ENCODE measurements at places on chromosomes 4 and X.

- no peak for DNase-seq
Observed at GRCh38 chr4:139763205-139763604, 97.6 kb downstream of the MGST2 start.

DNA sequence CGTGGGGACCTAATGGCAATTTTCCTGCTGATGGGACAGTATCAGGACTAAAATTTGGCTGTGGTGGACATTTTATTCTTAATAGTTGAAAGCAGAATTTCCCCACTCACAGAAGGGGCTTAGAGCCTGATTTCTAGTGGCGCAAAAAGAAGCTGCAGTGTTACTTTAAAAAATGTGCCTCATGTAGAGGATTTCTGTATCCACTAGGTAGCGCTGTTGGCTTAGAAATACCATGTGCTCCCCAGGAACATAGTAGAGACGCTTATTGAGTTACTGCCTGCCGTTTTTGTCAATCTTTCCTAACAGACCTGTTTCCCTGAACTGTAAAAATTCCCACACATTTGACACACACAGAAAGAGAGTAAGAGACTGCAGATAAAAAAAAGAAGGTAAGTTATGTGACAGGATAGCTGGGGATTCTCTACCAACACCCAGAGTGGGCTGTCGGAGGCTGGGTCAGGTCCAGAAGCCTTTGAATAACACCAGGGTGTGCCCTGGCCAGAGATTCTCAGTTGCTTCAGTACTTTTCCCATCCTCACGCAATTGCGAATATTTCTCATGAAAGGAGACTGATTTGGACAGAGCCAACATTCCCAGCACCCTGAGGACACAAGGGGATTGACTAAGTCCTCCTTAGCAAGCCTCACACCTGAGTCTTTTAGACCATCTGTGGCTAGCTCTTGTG lies 88.4 kb downstream of the ZXDA start:
- no peak for DNase-seq

- no peak for DNase-seq
Observed at GRCh38 chrX:134880866-134881265, 109.9 kb upstream of the SMIM10 start.

- no peak for DNase-seq
Observed at GRCh38 chrX:12672367-12673106, 118.7 kb upstream of the PRPS2 start.

DNA sequence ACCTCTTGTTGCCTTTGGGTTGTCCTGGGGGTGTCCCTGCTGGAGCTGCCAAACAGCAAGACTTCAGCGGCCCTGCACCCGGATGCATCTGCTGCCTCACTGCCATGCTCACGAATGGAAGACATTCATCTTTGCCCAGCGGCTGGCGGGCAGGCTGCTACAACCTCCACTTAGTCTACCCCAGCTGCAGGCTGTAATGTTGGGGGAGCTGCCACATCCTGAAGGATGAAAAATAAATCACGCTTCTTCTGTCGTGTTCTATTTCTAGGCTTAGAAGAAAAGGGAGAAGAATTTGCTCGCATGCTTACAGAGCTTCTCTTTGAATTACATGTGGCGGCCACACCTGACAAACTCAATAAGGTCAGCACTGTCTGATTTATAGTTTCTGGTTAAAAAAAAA lies 61.4 kb downstream of the FAM114A1 start:
- no peak for DNase-seq

DNA sequence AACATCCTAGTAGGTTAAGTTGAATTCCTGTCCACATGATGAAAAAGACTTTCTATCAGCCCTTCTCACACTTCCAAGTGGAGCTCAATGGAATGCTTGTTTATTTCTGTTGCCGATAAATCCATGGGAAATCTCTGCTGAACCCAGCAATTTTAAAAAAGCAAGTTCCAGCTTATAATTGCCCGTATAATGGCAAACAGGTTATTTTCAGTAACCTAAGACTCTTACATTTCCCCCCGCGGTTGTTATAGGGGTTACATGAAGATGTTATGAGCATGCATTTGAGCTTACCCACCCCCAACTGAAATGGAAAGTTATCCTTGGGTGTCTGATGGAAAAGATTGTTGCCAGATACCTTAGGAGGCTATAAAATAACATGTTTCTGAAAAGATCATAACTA lies 136.2 kb downstream of the PALLD start:
- no peak for DNase-seq

DNA sequence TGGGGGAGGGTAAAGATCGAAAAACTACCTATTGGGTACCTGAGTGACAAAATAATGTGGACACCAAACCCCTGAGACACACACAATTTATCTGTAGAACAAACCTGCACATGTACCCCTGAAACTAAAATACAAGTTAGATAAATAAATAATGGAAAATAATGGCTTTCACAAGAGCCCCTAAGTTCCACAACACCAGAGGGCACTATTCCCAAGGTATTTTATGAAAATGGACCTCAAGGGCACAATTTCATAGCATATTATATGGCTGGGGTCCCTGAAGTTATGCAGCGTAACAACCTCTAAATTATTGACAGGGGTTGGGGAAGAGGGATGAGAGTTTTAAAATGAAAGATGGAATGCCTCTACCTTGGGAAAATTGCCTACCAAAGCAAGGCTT lies 81.3 kb upstream of the TMEM33 start:
- no peak for DNase-seq

GRCh38 chr4:166324321-166324720 lies 451.3 kb downstream of the TLL1 start:
- DNase-seq, result peak; percentile 22

DNA sequence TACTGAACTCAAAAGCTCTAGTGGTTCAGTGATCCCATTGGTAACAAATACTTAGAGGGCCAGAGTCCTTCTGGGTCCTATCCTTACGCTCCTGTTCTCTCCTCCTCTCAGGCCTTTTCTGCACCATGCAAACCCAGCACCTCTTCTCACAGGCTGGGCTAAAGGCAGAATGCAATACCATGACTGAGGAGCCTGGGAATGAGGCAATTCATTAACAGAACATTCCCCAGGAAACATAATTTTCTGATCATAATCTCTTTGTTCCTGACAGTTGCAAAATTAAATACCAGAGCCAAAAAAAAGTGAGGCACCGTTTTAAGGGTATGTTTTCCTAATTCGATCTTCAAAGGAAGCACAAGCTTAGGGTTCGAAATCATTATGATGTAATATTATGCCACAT lies 9.0 kb downstream of the SORBS2 start:
- no peak for DNase-seq

Measured in NCI-H2081 treated with DMSO at 0.1 percent for 48 hours (cell line).